Esophagus squamous epithelium (tissue), 5 donors: ENCODE measurements at places on chromosomes 12 and 14.

GRCh38 chr14:68079941-68080697 is 260.5 kb downstream of the RAD51B start:
- DNase-seq: no peak

DNA sequence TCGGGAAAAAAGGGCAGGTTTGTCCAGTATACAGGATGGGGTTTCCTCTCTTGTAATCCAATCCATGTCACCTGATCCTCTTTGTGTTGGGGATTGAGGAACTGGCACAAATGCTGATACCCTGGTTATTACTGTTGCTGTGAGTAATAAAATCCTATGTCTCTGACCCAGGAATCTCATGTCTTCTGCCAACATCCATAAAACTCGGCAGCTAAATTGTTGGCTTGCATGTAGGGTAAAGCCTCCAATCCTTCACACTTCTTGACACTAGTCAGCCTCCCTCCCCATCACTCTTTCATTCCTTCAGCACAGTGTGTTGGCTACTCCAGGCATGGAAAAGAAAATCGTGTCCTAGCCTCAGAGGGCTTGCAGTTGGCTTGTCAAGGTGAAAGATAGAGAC is 9.2 kb upstream of the NOS1 start:
- no peak for DNase-seq

GRCh38 chr14:31090883-31091764 is 64.9 kb upstream of the STRN3 start:
- no peak for DNase-seq

GRCh38 chr12:304805-305204 is 42.2 kb upstream of the SLC6A13 start:
- DNase-seq: no peak

- no peak for DNase-seq
Measured at GRCh38 chr12:99722690-99723486, 75.3 kb downstream of the GARIN6 start.

DNA sequence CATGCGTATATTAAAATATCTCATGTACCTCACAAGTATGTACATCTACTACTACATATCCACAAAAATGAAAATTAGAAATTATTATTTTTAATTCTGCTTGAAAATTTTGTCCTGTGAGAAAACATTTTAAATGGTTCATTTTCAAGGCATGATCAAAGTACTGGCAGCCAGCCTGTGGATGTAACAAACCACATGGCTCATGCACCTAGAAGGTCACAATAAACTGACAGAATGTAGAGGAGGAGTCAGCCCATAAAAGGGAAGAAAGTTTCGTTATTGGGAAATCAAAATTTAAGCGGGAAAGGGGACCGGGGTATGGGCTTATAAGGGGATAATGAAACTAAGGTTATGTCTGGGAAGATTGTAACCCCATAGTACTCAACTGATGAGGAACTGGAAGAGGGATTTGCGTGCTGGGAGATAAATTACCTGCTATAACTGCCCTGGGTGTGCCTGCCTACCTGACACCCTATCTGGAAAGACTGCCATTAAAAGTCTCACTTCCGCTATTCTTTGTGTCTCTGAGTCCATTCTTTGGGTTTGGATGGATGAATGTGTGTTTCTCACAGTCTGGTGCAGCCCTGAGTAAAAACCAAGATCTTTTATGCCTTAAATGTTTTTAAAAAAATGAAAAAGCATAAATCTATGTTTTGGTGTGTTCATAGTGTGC is 62.2 kb upstream of the PCED1B start:
- no peak for DNase-seq

DNA sequence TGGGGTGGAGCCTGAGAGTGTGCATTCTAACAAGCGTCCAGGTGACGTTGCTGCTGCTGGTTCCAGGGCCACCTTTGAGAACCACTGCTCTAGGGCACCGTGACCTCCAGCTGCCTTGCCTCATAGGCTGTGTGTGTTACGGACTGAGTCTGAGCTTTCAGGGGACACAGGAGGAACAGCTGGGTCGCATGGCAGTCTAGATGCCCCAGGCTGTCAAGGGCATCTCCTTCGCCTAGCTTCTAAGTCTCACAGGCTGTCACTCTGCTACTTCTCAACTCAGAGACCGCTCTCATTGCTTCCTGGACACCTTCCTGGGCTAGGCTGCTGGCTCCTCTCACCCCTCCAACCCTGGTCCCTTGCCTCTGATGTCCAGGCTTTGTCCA is 965 bp downstream of the KRT73 start:
- DNase-seq: no peak

GRCh38 chr12:111276146-111276545 is 92.7 kb downstream of the PHETA1 start:
- DNase-seq: no peak

- no peak for DNase-seq
Measured at GRCh38 chr14:78917462-78917861, 747.3 kb downstream of the NRXN3 start.

GRCh38 chr14:92400579-92401444 is 77.8 kb downstream of the SLC24A4 start:
- DNase-seq: no peak

GRCh38 chr14:42488965-42489364 is 882.3 kb downstream of the LRFN5 start:
- DNase-seq: no peak

DNA sequence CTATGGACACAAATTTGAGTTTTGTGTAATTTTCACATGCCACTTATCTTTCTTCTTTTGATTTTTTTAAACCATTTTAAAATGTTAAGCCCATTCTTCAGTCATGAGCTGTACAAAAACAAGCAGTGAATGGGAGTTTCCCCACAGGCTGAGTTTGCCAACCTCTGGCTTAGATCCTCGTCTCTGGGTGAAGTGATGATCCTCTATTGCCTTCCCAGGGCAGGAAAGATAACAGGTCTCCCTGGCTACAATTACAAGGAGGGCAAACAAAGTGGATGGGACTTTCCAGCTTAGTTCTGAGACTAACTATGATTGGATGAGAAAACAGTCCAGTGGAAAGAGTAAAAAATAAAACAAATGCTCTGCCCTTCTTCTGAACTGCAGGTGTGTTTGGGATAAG is 203.7 kb downstream of the SPTSSA start:
- no peak for DNase-seq

GRCh38 chr12:95700316-95700785 is 90.2 kb downstream of the NTN4 start:
- DNase-seq: no peak
